D721Med (cell line): ENCODE measurements at places on chromosomes 11 and 22.

DNA sequence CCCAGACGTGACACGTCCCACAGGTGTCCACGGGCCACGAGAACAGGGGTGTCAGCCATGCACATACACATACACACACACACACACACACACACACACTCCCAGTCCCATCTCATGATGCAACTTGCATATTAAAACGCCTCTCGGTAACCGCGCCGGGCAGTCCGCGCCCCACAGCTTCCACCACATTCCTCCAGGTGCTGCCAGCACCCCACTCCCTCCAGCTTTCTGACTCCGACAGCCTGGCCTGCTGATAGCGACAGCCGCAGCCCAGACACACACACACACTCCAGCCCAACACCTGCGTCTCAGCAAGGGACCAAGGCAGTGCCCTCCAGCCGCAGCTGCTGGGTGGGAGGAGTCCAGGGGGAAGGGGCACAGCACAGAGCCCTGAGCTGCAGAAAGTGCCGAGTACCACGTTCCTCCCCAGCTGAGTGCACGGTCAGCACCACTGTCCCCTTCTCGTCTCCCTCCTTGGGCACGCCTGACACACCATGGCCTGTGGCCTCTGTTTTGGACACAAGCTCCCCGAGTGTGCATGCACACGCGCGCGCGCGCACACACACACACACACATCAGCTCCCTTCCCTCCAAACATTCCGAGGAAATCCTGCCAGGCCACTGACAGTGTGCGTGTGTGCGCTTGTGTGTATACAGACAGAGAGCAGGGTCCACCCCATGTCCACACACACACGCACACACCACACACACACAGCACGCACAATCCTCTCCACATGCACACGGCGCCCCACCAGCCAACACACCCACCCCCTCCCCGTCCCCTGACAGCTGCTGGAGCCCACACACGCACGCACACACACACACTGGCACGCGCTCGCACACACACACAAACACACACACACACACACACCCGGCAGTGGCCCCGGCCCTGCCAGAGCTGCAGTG is 1.2 kb downstream of the ELFN2 start:
- DNase-seq, result no peak

GRCh38 chr11:13140028-13140870 is 131.1 kb downstream of the RASSF10 start:
- DNase-seq, result no peak

DNA sequence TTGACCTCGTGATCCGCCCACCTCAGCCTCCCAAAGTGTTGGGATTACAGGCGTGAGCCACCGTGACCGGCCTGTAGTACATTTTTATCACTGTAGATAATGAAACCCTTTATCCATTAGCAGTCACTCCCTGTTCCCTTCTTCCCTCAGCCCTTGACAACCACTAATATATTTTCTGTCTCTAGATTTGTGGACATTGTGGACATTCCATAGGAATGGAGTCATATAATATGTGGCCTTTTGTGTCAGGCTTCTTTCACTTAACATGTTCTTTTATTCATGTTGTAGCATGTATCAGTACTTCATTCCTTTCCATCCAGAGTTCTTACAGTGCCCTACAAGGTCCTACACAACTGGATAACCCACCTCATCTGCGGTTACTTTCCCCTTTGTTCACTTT is 30.5 kb downstream of the RRM1 start:
- DNase-seq, result no peak

GRCh38 chr11:85809863-85810262 is 1.1 kb downstream of the SYTL2 start:
- no peak for DNase-seq

DNA sequence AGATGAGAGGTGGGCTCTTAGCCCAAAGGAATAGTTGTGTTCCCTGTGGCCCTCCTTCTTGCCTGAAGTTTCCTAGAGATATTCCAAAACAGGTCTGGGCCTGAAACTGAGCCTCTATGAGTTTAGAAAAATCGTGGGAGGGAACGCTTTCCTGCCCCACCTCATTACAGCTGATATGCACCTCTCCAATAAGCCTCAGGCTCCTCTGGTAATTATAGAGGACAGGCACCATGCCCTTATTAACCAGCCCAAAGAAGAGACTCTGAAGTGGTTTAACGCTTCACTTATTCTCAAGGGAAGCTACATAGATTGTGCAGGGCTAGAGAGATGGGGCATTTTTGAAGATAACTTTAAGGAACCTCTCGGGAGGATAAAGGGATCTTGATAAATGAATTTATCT is 3.4 kb upstream of the MPZL2 start:
- no peak for DNase-seq

DNA sequence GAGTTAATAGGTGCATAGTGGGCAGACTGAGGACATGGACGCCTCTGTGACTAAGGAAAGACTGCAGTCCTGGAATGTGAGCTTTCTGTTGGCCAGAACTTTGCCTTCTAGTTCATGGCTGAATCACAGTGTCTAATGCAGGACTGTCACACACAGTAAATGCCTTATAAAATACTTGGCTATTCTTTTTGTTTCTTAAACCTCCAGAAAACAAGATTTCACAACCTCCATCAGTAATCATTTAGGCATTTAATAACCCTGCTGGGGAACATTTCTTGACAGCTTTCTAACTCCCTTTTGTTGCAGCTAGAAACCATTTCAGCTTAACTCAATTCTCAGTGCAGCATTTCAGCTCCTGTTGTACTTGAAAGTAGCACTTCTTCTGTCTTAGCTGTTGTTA is 335.8 kb upstream of the DDI1 start:
- no peak for DNase-seq

- no peak for DNase-seq
Measured at GRCh38 chr11:46327829-46328228, 19.4 kb upstream of the DGKZ start.

GRCh38 chr11:80136991-80137390 is 696.2 kb upstream of the TENM4 start:
- DNase-seq, result no peak
